Vagina (tissue), 2 donors: ENCODE measurements at places on chromosomes 7 and 10. TPM values are rescaled to one million over a fixed set of nuclear protein-coding genes. Genes with fewer than 3 reads are reported as not detected.

DNA sequence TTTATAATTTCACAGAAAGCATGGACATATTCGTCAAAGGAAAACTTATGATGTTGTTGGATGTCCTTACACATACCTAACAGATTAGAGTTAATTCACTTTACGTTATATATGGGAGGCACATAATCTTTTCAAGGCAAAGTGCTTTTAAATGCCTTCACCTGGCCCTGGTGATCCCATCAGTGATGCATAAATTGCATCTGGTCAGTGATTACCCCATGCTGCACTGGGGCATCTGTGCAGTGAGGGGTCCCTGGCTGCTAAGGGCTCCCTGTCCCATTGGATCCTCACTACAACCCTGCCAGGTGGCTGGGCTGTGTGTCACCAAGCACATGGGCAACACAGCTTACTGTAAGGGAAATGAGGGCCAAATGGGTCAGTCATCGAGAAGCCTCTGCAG, 441.1 kb downstream of the RPS24 start:
- no peaks in the 10 kb centered on the region for H3K27me3 ChIP-seq
- peaks cover 12% of the 10 kb centered on the region for H3K4me1 ChIP-seq
- H3K4me3 ChIP-seq: no peak overlapping the region

- no peak for DNase-seq
- no peak overlapping the region for H3K4me3 ChIP-seq
- H3K27ac ChIP-seq: no peak overlapping the region
- peaks cover 29% of the 10 kb centered on the region for H3K4me1 ChIP-seq
Measured at GRCh38 chr10:17219024-17219423, 9.0 kb upstream of the VIM start.

DNA sequence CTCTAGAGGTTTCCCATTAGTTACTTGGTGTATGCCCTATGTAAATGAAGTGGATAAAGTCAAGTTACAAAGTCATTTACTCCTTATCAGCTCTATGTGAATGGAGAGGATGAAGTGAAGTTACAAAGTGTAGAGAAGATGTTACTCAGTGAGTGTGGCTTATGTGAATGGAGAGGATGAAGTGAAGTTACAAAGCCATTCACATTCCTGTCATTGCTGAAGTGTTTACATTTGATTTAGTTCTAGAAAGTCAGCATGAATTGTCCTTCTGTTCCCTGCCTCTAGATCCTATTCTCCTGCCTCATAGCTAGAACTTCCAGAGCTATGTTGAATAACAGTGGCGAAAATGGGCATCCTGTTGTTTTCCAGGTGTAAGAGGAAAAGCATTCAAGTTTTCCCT, 880.1 kb downstream of the DNAJB9 start:
- no peak for DNase-seq
- H3K27me3 ChIP-seq: no peaks in the 10 kb centered on the region
- no peak overlapping the region for H3K27ac ChIP-seq
- H3K4me1 ChIP-seq: no peaks in the 10 kb centered on the region
- H3K36me3 ChIP-seq: no peaks in the 10 kb centered on the region

DNA sequence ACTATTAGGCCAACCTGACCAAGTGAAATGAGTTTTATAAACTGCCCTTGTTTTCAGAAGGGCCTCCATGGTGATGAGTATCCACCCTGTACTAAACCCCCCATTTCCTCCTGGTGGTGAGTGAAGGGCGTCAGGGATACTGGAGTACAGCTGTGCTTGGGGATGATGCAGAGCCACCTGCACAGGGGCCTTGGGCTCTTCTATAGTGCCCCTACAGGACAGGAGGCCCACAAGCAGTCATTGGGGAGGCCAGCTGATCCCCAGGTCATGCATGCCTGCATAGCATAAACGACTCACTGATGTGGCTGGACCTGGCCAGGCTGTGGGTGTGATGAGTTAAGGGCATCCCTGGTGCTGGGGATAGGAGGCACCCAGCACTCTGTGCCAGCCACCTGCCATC, 114.1 kb upstream of the CELF2 start:
- H3K4me3 ChIP-seq: no peak overlapping the region
- no peaks in the 10 kb centered on the region for H3K4me1 ChIP-seq
- no peak overlapping the region for H3K27ac ChIP-seq

The C10orf143 gene
- 0.74 TPM for total RNA-seq

- no peaks in the 10 kb centered on the region for H3K27me3 ChIP-seq
- H3K4me3 ChIP-seq: no peak overlapping the region
- H3K4me1 ChIP-seq: no peaks in the 10 kb centered on the region
- no peaks in the 10 kb centered on the region for H3K36me3 ChIP-seq
- no peak for DNase-seq
Measured at GRCh38 chr10:93941606-93942005, 47.8 kb downstream of the SLC35G1 start.

The RNLS gene
- total RNA-seq: 13.3 TPM

GRCh38 chr7:154931906-154932305, 71.0 kb downstream of the PAXIP1 start:
- no peak overlapping the region for H3K27ac ChIP-seq
- H3K4me1 ChIP-seq: peaks cover 23% of the 10 kb centered on the region
- no peak for DNase-seq

- DNase-seq: no peak
- no peak overlapping the region for H3K4me3 ChIP-seq
- H3K36me3 ChIP-seq: peaks cover 52% of the 10 kb centered on the region
- no peaks in the 10 kb centered on the region for H3K27me3 ChIP-seq
Measured at GRCh38 chr7:75988568-75989499, 5.6 kb downstream of the TMEM120A start.

DNA sequence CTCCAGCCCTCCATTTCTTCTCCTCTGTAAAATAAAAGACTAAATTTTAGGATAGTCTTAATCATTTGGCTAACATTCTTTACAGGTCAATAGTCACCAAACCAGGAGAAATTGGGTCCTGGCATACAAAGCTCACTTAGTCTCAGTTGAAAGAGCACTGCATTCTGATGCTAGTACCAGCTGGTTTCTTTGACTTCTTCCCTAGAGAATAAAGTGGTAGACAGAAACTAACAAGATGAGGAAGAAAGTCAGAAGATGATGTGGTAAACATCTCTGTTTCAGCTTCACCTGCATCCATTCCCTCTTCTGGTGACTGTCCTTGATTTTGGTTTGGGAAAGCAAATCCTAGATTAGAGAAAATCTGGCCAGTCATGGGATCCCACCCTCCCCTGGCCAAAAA, 37.2 kb downstream of the NKX2-3 start:
- no peaks in the 10 kb centered on the region for H3K27me3 ChIP-seq
- H3K27ac ChIP-seq: no peak overlapping the region
- no peak for DNase-seq
- no peaks in the 10 kb centered on the region for H3K36me3 ChIP-seq

DNA sequence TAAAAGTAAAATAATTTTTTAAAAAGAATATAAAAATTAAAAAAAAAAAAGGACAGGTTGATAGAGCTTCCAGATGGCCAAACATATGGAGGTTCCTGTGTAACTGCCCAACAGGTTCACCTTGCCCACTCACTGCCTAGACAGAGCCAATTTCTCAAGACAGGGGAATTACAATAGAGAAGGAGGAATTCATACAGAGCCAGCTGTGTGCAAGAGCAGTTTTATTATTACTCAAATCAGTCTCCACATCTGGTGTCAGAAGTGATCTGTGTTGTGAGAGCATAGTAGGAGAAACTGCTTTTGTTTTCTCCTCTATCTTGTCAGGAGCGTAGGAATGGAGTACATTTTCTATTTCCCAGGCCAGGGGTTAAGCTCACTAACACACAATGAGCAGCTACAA, 31.0 kb downstream of the C7orf33 start:
- H3K27ac ChIP-seq: no peak overlapping the region
- H3K36me3 ChIP-seq: no peaks in the 10 kb centered on the region
- H3K4me3 ChIP-seq: no peak overlapping the region
- no peak for DNase-seq
- H3K27me3 ChIP-seq: no peaks in the 10 kb centered on the region
- peaks cover 6% of the 10 kb centered on the region for H3K4me1 ChIP-seq

GRCh38 chr7:103918631-103919271, 70.7 kb downstream of the RELN start:
- H3K27me3 ChIP-seq: no peaks in the 10 kb centered on the region
- no peak overlapping the region for H3K27ac ChIP-seq
- H3K4me3 ChIP-seq: no peak overlapping the region
- no peaks in the 10 kb centered on the region for H3K4me1 ChIP-seq
- no peaks in the 10 kb centered on the region for H3K36me3 ChIP-seq

The SLC26A3 gene
- not detected for total RNA-seq

DNA sequence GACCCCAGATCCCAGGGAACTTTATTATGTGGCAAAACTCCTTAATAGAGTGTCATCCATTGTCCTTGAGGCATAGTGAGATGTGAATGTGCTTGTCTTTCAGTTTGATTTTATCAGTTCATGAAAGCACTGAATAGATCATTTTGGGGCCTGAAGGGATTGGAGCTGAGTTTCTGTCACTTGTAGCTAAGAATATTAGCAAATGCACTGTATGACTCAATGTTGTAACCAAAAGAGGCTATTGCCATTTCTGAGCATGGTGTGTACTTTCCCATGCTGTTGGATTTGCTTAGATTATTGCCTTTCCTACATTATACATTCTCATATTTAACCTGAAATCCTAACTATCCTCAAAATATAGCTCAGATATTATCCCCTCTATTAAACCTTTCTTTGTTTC, 130.4 kb downstream of the PRKG1 start:
- H3K27ac ChIP-seq: no peak overlapping the region
- H3K4me1 ChIP-seq: peaks cover 29% of the 10 kb centered on the region
- H3K36me3 ChIP-seq: no peaks in the 10 kb centered on the region
- H3K4me3 ChIP-seq: no peak overlapping the region
- no peaks in the 10 kb centered on the region for H3K27me3 ChIP-seq

GRCh38 chr10:25157650-25158049, 17.2 kb upstream of the GPR158 start:
- H3K36me3 ChIP-seq: no peaks in the 10 kb centered on the region
- H3K27me3 ChIP-seq: no peaks in the 10 kb centered on the region
- H3K4me1 ChIP-seq: no peaks in the 10 kb centered on the region
- no peak for DNase-seq
- H3K4me3 ChIP-seq: no peak overlapping the region

DNA sequence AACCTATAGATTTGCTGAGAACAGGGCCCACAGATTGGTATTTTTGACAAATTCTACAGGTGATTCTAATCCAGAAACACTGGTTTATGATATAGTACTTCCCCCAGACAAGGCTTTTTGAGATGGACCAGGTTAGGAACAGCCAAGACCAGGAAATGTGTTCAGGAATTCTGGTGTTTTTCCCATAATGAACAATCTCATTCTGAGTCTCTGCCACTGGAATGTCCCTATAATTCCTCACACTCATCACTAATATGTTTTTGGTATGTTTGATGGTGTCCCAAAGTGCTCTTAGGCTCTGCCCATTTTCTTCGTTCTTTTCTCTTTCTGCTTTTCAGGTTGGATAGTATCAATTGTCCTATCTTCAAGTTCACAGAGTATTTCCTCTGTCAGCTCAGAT, 107.2 kb upstream of the IGFBP3 start:
- no peak overlapping the region for H3K4me3 ChIP-seq
- no peak for DNase-seq
- H3K4me1 ChIP-seq: no peaks in the 10 kb centered on the region
- no peaks in the 10 kb centered on the region for H3K27me3 ChIP-seq
- no peak overlapping the region for H3K27ac ChIP-seq
- H3K36me3 ChIP-seq: no peaks in the 10 kb centered on the region

GRCh38 chr10:104509981-104510380, 131.1 kb upstream of the SORCS3 start:
- H3K27me3 ChIP-seq: no peaks in the 10 kb centered on the region
- no peaks in the 10 kb centered on the region for H3K36me3 ChIP-seq
- no peak for DNase-seq

DNA sequence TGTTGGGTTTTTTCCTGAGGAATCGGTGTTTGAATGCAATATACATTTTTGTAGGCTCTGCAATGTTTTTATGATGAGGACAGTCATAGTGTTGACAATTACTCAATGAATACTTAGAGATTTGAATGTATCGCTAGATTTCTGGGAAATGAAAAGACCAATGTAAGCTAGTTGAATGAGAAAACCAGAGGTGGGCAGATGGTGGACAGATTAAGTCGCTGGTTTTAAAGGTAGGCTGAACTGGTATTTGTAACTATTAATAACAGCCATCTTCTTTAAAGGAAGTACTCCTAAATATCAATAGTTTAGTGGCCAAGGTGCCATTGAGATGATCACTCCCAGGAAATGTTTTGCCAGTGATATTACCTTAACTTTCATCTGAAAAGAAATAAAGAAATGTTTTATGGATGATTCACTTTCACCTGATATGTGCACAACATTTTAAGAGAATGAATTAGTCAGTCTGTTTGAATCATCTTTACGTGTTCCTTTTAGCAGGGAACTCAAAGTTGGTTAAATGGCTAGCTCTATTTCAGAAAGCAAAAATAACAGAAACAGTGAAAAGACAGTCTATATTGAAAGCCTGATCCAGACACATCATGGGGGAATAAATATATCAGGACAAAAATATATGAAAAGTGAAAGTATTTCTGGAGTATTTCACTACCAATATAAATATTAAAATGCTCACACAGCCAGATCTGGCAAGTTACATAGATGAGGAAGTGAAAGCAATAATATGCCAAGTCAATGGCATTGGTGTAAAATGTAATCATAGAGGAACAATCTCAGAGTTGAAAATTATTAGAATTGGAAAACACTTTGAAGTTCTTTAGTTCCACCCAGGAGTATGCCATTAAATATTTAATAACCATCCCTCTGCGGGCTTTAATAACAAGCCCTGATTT, 20.7 kb downstream of the MET start:
- H3K4me3 ChIP-seq: no peak overlapping the region
- H3K27me3 ChIP-seq: no peaks in the 10 kb centered on the region
- no peaks in the 10 kb centered on the region for H3K36me3 ChIP-seq
- H3K27ac ChIP-seq: no peak overlapping the region
- no peak for DNase-seq

- H3K27ac ChIP-seq: no peak overlapping the region
- H3K27me3 ChIP-seq: no peaks in the 10 kb centered on the region
- no peaks in the 10 kb centered on the region for H3K36me3 ChIP-seq
- H3K4me3 ChIP-seq: no peak overlapping the region
- peaks cover 15% of the 10 kb centered on the region for H3K4me1 ChIP-seq
Measured at GRCh38 chr10:36171953-36172940, 530.2 kb upstream of the FZD8 start.

The GIMAP4 gene
- 25.3 TPM for total RNA-seq

DNA sequence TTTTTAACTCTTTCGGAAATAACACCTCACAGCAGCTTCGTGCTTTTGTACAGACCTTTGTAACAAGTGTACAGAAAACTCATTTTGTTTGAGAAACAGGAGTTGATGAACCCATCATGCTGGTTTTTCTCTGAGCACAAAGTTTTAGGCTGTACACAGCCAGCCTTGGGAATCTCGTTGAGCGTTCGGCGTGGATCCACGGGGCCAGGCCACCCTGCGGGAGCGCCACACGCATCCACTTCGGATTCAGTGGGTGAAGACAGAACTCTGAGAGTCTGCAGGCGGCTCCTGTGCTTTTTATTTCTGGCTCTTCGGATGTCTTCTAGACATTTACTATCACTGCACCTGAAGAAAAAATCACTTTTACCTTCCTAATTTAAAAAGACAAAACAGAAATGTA, 131.2 kb downstream of the SMURF1 start:
- H3K27me3 ChIP-seq: no peaks in the 10 kb centered on the region
- H3K4me1 ChIP-seq: no peaks in the 10 kb centered on the region
- peak; percentile 16 for DNase-seq
- H3K4me3 ChIP-seq: no peak overlapping the region
- no peak overlapping the region for H3K27ac ChIP-seq

The MACC1 gene
- 6.9 TPM for total RNA-seq

GRCh38 chr10:127450644-127451043, 98.5 kb upstream of the NPS start:
- no peak overlapping the region for H3K4me3 ChIP-seq
- H3K27me3 ChIP-seq: no peaks in the 10 kb centered on the region
- H3K36me3 ChIP-seq: no peaks in the 10 kb centered on the region
- no peak overlapping the region for H3K27ac ChIP-seq
- no peaks in the 10 kb centered on the region for H3K4me1 ChIP-seq
- no peak for DNase-seq

The HOXA2 gene
- total RNA-seq: 2.0 TPM
